ENCODE measurements at places on chromosomes 12 and 14.

DNA sequence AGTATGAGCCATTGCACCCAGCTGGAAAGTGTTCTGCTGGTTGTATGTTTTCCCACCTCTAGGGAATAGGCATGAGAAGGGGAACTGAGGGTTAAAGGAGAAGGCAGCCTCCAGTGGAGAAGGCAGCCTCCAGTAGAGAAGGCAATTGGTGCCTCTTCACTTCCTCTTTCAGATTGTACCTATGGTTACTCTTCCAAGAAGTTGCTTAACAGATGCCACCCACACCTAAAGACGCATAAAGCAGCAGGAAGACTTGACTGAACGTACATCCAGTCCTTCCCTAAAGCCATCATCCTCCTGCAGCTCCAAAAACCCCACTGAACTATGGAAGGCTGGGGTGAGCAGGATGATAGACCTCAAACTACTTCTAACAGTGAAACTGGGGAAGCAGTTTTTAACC, 13.1 kb downstream of the DPF3 start:
- no peak for DNase-seq

- DNase-seq, result no peak
Measured at GRCh38 chr14:56357428-56357827, 222.2 kb upstream of the TMEM260 start.

- peak; percentile 19 for DNase-seq
Measured at GRCh38 chr12:101877806-101878242, 444 bp downstream of the DRAM1 start.

DNA sequence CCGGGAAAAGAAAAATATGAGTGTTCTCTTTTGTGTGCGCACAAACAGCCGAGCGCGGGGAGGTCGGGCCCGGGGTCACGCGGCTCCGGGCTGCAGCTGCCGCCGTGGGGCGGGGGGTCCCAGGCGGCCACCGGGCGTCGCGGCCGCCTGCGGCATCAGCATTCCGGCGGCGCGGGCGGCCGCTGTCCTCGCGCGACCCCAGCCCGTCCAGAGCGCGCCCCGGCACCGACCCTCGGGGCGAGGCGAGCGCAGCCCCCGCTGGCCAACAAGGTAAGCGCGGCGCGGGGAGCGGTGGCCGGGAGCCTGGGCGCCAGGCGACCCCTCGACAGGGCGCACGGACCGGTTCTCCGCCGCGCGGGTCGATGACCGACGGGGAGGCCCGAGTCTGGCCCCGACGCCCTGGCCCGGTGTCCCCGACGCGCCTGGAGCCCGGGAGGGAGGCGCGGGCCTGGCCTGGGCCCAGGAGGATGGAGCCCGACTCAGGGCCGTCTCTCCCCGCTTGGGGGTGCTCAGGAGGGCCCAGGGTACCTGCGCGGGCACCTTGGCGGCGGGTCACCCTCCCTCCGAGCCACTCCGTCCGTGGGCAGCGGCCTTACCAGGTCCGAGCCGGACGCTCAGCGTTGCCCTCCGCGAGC, 103.9 kb upstream of the DIO3 start:
- DNase-seq, result no peak

- peak; percentile 42 for DNase-seq
Measured at GRCh38 chr14:31920989-31921650, 156.0 kb upstream of the ARHGAP5 start.

DNA sequence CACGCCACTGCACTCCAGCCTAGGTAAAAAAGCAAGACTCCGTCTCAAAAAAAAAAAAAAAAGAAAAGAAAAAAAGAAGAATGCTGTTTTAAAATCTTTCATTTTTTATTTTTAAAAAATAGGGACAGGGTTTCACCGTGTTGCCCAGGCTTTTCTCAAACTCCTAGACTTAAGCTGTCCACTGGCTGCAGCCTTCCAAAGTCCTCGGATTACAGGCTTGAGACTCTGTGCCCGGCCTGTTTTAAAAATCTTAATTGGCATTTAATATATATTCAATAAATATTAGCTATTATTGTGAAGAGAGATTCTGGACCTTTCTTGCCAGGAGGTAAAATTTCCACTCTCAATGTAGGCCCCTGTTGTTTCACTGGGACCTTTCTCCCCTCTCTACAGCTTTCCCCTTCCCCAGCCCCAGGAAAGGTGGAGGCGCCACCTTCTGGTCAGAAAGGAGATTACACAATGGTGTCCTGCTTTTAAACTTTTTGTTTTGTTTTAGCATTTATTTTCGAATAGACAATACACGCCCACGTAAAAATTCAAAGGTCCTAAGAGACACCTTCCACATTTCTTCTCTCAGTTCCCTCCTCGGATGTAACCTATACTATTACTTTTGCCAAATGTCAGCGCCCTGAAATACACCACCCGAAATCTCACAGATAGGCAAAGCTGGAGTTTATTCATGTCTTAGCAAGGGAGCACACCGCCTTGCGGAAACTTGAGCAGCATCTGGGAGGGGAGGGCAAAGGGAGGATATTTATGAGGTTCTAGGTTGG, 23.8 kb upstream of the PHC1 start:
- peak; percentile 45 for DNase-seq

GRCh38 chr14:69820991-69821390, 23.9 kb upstream of the SLC10A1 start:
- DNase-seq, result no peak

GRCh38 chr12:27015730-27016076, 1.5 kb upstream of the TM7SF3 start:
- DNase-seq, result peak; percentile 34

DNA sequence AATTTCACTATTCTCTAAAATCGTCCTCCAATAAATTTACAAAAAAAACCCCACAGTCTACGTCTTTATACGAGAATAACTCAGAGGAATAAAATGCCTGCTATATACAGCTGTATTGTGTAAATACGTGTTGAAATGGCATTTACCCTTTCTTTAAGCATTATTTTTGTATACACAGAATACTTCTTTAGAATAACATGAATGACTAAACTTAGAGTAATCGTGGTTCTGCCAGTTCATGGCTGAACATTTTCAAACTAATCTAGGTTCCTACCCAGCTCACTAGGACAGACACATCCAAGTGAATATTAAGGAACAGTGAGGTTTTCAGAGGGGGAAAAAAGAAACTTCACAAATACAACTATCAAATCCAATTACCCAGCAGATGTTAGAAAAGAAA, 24.6 kb downstream of the DICER1 start:
- DNase-seq, result no peak

- DNase-seq, result no peak
Measured at GRCh38 chr14:68369281-68370056, 423.4 kb downstream of the ZFP36L1 start.

DNA sequence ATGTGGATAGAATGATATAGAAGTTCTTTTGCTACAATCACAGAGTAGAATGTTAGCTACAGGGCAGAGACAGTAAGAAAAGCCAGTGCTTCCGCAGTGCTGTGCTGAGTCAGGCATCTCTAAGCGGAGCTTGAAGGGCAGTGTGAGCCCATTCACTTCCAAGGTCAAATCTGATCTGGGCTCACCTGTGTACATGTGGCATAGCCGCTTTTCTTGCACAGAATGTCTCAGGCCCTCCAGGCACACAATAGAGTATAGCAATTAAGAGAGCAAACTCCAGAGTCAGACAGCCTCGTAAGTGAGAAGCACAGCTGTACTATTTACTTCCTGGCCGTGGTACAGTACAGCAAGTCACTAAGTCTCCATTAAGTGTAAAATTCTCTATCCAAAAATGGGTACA, 26.8 kb downstream of the CORO1C start:
- no peak for DNase-seq

DNA sequence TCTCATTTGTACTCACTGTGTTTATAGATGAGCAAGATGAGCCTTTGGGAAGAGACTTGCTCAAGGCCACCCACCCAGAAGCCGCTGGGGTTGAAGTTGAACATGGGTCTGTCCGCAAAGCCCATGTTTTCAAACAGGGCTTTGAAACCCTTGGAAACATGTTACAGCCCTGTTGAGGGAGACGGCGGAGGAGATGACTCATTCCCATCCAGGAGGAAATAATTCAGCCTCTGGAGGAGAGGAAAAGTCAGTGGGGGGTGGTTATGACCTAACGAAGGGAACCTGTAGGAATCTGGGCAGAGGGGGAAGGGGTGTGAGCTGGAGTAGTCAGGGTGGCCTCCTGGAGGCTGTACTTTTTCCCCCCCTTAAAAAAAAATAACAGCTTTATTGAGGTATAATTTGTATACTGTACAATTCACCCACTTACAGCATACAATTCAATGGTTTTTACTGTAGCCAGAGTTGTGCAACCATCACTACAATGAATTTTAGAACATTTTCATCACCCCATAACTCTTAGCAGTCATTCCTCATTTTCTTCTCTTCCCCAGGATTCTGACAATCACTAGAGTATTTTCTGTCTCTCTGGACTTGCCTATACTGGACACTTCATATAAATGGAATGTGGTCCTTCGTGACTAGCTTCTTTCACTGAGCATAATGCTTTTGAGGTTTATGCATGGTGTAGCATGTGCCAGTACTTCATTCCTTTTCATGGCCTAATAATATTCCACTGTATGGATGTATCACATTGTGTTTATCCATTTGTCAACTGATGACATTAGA, 1.9 kb upstream of the RIN3 start:
- DNase-seq, result peak; percentile 99

GRCh38 chr12:55256831-55257230, 12.4 kb downstream of the OR6C74 start:
- DNase-seq, result no peak

DNA sequence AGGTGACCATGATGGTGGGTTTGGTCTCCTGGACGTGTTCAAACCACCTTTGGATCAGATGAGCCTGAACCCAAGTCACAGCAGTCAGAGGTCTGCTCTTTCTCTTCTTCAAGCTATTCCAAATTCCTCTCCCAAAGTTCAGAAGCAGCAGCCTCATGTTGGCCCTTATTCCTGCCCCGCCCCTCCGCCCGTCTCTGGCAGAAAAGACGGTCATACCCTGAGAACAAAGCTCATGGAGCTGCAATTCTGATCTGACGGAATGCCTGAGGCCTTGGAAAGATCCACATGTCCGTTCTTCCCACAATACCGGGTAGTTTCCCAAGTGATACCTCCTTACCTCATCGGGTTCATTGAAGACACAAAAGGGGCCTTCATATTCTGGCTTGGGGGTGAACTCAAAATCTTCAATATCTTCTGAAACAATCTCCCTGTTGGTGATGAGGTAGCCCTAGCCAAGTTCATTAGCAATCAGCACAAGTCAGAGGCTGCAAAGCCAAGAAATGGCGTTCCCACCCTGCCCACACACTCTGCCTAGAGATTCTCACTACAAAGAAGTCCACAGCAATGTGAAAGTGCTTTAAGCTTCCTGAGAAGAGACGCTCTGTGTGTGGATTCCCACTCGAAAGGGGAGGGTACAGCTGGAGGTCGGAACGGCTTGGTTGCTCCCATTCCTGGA, 11.2 kb downstream of the POLE start:
- no peak for DNase-seq

DNA sequence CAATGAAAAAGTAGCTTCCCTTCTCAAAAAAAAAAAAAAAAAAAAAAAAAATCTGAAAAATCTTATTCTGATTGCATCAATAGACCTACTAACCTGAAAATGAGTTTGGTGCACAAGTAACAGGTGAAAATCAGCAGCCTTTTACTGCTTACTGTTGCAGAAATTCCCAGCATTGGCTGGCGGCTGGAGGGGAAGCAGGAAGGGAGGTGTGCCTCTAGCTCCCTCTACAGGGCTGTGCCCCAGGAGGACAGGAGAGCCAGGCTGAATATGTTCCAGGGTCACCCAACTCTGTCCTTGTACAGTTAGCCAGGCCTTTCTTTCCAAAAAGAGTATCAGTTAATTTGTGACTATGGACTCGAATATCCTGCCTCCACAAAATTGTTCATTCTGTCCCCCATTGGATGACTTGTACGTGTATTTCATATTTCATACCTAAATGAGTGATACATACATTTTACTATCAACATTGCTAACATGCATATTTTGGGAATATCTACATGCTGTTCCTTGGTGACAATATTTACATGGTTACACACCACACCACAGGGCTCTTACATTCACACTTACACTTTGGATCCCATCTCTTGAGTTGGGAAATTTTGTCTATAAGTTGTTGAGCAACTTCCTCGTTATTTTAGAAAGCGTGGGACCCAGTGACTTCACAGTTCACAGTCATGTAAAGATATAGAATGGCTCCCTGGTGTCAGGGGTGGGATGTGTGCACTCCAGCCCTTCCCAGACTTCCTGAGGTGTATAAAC, 124.8 kb downstream of the SAMD4A start:
- DNase-seq, result peak; percentile 68

DNA sequence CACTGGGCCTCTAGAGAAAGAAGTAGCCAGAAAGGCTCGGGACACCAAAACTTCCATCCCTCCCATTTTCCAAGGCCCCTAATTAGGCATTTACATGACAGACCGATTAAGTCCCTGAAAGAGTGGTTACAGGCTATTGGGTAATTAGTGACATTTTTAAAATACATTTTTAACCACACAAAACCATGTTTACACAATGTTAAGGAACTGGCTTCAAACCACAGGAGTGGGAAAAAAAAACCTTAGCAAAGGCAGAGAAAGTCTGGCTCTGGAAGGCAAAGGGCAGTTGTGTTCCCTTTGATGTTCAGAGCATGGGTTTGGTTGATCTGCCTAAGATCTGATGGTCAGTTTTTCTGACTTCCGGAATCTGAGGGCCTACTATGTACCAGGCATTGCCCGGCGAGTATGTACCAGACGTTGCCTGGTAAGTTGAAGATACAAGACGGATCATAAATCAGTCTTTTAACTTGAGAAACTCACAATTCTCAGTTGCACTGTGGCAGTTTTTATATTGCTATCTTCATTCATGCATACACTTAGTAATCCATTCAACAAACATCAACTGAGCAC, 576.5 kb downstream of the MED13L start:
- DNase-seq, result peak; percentile 16

DNA sequence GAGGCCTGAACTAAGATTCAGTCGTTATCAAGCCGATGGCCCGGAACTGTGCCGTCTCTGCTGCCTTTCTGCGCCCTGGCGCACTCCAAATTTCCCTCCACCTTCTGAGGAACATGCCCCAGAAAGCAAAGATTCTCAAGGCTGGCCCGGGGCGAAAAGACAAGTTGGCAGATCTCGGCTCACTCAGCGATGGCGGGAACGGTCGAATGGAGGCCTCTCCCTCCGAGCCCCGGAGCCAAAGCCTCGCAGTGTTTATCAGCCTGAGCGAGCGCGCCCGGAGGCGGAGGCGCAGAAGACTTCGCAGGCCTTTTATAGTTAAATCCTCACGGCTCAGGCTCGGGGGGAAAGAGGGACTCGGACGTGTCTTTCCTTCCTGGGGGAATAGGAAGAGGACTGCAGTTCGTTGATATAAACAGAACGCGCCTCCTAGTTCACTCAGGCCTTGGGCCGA, 5.6 kb downstream of the TBX5 start:
- DNase-seq, result no peak
